ENCODE measurements at places on chromosomes 5 and 9.

GRCh38 chr5:157072508-157072907 lies 13.6 kb upstream of the HAVCR1 start:
- no peak for DNase-seq

GRCh38 chr5:1830571-1831228 lies 29.5 kb downstream of the NDUFS6 start:
- DNase-seq, result no peak

GRCh38 chr5:170225326-170226128 lies 7.3 kb upstream of the C5orf58 start:
- peak; percentile 62 for DNase-seq

DNA sequence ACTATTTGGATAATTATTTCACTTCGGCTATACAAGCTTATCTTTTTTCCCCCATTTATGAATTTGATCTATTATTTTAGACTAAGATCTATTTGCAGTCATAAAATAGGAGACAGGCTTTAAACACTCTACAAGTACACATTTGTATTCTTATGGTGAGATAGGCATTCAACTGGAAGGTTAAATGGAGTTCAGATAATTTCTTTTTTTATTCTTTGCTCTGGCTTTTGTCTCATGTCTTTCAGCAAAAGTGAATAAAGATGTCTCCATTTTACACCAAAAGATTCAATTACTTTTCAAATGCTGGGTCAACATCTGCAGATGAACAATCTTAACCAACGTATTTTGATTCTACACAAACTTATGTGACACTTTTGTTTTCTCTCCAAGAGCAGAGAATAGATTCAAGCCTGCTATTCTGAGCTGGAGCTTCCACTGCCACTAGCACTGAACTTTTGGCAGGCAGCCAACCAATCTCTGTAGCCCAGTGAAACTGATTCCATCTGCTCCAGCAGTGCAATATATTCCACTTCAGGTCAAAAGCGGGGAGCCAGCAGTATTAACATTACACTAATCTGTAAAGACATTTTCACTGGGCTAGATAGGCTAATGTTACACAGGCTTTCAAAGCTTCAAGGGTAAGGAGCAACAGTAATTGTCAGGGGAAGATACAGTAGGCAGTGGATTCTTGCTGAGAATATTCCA lies 452.0 kb upstream of the ZNF608 start:
- DNase-seq, result peak; percentile 49

DNA sequence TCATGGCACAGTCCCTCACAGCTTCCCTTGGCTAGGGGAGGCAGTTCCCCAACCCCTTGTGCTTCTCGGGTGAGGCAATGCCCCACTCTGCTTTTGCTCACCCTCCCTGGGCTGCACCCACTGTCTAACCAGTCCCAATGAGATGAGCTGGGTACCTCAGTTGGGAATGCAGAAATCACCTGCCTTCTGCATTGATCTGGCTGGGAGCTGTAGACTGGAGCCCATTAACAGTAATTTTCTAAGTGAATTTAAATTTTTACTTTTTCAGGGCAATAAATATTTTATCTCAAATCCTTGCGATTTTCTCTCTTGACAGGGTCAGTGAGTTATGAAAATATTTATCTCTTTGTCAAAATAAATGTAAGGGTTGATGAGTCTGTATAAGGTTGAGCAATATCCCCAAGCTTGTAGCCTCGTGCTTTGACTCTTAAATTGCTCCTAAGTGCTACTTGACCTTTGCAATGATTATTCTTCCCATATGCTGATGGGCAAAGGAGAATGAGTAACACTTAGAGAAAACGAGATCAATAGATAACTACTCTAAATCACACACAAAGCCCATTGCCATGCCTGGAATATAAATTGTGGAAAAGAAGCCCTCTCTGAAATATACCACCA lies 82.1 kb upstream of the MOCS2 start:
- no peak for DNase-seq

DNA sequence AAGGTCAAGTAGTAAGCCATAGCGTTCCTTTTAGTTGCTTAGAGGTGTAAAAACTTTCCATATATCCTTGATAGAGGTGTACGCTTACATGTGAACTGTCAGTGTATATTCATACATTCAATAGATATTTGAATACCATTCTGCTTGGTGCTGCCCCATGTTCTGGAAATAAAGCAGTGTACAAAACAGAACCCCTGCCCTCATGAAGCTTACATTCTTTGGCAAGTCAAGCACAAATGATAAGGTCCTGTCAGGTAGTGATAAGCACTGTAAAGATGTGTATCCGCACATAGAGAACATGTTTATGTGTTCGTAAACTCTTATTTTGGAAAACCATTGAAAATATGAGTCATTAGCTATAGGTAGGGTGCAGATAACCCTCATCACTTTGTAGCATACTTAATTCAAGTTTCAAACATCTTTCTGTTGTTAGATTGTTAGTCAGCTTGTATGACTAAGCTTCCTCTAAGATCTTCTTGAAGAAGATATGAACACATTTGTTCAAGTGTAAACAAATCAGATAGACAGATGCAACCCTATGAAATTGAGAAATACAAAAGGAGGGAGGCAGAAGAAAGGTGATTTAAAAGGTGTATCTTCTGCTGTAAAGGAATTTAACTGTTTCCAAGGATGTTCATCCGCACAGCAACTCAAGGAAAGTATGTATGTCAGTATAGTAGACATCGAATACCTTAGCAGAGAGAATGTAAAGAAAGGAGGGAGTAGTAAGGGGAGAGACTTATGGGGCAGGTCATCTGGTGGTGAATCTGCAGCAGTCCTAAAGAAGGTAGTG lies 1.6 kb downstream of the GTF3C4 start:
- no peak for DNase-seq

DNA sequence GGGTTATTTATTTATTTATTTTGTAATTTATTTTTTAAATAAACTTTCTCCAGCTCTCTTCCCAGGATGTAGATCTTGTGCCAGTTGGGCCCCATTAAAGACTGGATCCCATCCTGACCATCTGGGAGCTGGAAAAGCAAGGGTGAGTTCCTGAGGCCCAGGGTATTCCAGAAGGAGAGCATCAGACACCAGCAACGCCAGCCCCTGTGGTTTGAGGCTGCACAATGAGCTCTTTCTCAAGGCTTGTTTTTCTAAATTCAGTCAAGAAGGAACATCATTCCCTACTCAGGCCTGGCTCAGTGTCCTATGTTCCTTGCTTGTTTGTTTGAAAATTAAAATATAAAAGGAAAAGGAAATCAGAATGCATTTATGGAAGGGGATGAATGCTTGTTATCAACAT lies 313.3 kb downstream of the EBF1 start:
- no peak for DNase-seq

DNA sequence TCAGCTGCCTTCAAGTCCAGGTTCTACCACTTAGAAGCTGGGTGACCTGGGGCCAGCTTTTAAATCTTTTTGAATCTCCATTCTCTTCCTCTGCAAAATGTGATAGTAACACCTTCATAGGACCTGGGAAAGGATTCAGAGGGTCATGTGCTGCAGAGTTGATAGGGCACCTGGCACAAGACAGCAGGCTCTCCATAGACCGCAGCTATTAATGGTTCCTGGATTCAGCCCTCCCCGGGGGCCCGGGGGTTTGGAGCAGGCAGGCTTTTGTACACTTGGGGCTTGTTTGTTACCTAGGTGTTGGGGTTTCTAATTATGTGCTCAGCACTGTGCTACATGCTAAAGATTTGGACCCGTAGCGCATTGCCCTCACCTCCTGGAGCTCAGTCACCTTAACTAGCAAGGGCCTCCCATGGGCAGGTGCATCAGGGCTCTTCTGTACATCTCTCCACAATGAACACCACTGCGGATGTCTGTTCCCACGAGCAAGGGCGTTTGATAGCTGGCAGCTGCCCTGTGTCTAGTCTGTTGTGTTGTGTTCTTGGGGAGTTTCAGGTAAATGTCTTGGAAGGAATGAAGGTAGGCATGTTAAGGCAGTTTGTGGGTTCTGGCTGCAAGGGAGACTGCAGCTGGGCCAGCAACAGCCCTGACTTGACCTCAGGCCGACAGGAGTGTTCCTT lies 12.1 kb downstream of the PRRC2B start:
- no peak for DNase-seq

DNA sequence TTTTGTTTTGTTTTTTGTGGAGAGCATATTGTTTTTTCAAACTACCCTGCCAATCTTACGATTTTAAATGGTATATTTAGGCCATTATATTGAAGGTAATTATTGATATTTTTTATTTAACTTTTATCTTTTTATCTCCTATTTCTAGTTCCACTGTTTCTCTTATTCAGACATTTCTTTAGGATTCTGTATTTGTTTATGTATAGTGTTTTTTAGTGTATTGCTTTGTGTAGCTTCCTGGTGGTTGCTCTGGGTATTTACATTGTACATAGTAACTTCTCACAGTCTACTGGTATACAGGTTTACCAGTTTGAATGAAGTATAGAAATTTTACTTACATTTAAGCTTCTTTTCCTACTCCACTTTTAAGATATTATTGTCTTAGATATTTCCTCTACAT lies 63.2 kb downstream of the ERCC6L2 start:
- DNase-seq, result no peak

GRCh38 chr9:130268521-130269211 lies 3.1 kb downstream of the HMCN2 start:
- no peak for DNase-seq

DNA sequence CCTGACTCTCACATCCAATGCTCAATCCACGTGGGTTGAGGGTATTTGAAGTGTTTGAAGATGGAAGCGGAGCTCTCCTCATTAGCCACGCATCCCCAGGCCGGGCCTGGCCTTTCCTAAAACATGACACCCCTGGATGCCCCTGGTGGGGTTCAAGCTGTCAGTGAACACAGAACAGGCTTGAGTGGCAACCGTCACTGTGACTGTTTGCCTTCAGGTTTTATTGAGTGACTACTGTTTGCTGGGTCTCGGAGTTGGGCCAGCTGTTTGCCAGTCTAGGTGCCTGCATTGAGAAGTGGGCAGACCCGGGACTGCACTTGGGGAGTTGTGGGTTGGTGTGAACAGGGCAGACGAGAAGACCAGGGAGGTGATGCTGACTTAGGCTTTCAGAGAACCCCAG lies 7.8 kb upstream of the OLFM1 start:
- no peak for DNase-seq

- no peak for DNase-seq
Observed at GRCh38 chr5:77882670-77883257, 106.6 kb upstream of the TBCA start.

- DNase-seq, result no peak
Observed at GRCh38 chr9:126927419-126927818, 12.8 kb downstream of the RALGPS1 start.

GRCh38 chr5:138542180-138542955 lies 668 bp downstream of the ETF1 start:
- DNase-seq, result no peak

DNA sequence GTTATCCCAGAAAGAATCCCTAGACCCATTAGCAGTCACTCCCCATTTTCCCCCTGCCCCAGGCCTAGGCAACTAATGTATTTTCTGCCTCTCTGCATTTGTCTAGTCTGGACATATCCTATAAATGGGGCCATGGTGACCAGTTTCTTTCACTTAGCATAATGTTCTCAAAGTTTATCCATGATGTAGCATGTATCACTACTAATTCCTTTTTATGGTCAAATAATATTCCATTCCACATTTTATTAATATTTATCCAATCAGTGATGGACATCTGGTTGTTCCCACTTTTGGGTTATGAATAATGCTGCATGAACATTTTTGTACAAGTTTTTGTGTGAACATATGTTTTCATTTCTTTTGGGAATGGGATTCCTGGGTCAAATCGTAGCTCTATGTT lies 1.5 kb downstream of the FCHO2 start:
- DNase-seq, result no peak

DNA sequence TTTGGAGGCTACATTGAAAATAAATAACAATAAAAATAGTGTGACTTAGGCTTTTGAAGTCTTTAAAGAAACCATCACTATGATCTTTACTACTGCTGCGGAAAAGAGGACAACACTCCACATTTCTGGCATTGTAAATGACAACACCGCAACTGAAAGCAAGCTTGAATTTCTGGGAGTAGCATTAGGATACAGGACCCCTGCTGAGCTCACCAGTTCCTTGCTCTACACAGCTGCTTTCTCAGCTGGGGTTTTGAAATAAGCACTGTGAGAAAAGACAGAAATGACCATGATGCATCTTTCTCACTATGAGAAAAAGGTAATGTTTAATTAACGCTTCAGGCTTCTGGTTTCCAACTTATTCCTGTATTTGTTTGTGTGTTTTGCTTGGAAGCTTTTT lies 168.0 kb downstream of the TAF11L14 start:
- DNase-seq, result no peak

DNA sequence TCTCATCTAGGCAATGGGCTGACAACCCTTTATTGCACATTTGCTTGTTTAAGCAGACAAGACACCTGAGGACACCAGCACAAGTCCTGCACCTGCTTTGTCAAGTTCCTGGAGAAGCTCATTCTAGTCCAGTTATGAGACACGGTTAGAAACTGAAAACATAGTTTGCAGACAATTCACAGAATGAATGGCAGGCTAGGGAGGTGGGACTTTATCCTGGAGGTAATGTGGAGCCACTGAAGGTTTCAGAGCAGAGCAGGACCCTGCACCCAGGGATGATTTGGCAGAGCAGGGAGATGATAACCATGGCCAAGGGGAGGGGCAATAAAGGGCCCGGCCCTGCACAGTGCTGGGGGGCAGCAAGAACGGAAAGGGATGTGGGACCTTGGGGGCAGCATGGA lies 50.7 kb upstream of the SLC25A51 start:
- DNase-seq, result no peak

- DNase-seq, result no peak
Observed at GRCh38 chr5:89948977-89949376, 460.6 kb downstream of the CETN3 start.

GRCh38 chr5:149800633-149801032 lies 70.5 kb downstream of the PPARGC1B start:
- DNase-seq, result no peak

DNA sequence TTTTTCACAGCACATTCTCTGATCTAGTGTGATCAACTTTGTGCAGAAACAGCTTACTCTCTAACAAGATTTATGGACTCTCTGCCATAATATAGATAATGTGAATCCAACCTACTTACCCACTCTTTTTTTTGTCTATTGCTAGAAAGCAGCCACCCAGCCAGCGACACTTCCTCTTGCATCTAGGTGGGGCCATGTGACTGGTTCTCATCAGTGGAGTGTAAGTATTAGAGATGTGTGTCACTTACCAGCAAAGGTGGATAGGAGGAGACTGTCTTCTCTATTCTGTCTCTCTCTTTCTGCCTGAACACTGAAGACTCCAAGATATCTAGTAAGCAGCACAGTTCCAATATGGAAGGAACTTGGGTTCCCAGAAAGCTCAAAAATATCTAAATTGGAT lies 174.8 kb downstream of the MCTP1 start:
- DNase-seq, result no peak

DNA sequence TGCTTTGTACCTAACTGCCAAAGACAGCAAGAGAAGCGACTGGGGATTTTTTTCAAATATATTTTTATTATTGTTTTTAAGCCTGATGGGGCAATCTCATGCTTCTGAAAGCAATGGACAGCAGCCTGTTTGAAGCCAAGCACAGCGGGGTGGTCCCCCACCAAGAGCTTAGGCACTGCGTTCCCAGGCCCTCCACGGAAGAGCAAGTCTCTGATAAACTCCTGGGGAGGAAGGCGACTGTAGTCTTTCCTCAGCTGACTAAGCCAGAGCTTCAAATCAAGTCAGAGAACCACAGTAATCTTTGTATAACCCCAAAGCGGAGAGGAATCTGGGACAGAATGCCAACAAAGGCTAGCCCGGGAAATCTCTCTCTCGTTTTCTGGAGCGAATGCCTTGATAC lies 54.4 kb downstream of the ARSB start:
- DNase-seq, result no peak
